ENCODE measurements at places on chromosomes 2 and 18.

GRCh38 chr18:47758000-47758399, 172.5 kb downstream of the SMAD2 start:
- DNase-seq = no peak

- no peak for DNase-seq
These were observed 100.5 kb upstream of the ODC1 start for GRCh38 chr2:10548626-10549025.

- no peak for DNase-seq
These were observed 298.2 kb upstream of the NXPH2 start for GRCh38 chr2:139078376-139078775.

DNA sequence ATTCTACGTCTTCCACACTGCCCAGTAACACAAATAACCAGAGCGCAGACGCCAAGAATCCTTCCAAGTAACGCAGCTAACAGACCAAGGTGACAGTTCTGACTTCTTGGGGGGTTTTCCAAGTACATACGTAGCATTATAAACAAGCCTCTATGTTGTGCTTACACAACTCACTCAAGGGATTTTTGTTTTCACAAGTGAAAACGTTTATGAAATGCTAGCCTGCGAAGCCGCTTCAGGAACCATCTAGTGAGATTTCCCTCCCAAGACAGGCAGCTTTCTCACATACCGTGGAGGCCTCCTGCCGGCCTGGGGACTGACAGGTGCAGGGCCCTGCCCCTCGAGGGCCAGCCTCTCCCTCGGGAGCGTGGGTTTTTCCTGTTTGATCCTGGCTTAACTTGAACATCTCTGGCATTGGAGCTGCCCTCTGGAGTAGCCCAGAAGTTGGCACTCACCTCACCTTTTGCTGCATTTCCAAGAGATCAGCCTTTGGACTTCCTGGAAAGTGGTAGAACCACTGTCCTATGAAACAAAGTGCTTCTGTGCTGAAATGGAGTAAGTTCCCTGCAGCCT, 151.1 kb downstream of the MBP start:
- no peak for DNase-seq

DNA sequence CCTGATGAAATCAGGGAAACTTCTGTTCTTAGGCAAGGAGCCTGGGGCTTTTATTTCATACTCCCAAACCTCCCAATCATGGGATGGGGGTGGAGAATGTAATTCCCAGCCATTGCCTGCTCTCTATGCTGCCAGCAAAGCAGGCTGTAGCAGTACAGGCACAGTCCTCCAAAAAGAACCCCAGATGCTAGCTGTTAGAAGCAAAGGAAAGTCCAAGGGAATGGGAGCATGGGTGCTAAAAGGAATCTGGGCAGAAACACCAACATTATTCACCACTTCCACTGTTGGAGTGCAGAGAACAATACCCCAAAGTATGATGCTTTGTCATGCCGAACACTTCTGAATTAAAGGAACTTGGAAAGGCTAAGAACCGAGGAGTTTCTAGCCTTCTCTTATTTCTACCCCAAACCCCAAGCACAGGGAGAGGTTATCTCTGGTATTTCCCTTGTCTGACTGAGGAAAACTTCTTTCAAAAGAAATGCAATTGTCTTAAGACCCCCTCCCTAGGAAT, 24.7 kb downstream of the MDH1 start:
- no peak for DNase-seq

DNA sequence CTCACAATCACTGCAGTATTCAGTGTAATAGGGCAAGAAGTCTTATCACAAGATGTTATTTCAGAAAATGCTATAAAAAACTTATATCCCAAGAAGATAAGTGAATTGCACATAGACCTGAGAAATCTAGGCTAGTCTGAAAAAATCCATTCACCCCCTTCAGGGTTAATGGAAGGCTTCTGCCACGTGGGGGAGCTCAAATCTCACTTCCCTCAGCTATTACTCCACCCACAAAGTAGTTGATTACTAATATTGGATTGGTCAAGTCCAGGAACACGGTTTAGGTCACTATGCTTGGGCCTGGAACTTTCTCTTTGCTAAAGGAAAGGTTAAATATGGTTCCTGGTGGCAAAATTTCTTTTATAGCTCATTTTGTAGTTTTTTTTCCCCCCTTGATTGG, 51.2 kb upstream of the ADAM23 start:
- no peak for DNase-seq

- DNase-seq = no peak
These were observed 589.0 kb upstream of the ACVR2A start for GRCh38 chr2:147255812-147256211.

GRCh38 chr2:25251422-25252273, 83.3 kb upstream of the POMC start:
- DNase-seq = no peak

- no peak for DNase-seq
These were observed 202.4 kb downstream of the ETAA1 start for GRCh38 chr2:67599561-67599960.

- no peak for DNase-seq
These were observed 103.4 kb downstream of the ABI2 start for GRCh38 chr2:203431391-203432185.

GRCh38 chr18:35050705-35051195, 9.5 kb downstream of the MAPRE2 start:
- no peak for DNase-seq

DNA sequence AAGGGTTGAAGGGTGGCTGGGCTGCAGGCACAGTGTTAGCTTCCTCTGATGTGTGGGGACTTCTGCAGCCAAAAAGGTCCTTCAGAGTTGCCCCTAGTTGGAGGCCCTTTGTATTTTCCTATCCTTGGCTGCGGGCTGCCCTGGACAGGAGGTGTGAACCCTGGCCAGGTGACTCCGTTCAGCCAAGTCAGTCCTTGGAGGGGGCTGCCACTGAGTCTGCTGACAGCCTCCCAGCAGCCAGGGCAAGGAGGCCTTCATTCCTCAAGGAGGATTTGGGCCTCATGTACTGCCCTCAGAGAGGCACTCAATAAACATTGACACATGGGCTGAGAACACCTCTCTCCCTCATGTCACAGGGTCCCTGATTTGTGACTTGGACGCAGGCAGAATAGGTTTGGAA, 62.4 kb downstream of the MAPK4 start:
- DNase-seq = no peak

DNA sequence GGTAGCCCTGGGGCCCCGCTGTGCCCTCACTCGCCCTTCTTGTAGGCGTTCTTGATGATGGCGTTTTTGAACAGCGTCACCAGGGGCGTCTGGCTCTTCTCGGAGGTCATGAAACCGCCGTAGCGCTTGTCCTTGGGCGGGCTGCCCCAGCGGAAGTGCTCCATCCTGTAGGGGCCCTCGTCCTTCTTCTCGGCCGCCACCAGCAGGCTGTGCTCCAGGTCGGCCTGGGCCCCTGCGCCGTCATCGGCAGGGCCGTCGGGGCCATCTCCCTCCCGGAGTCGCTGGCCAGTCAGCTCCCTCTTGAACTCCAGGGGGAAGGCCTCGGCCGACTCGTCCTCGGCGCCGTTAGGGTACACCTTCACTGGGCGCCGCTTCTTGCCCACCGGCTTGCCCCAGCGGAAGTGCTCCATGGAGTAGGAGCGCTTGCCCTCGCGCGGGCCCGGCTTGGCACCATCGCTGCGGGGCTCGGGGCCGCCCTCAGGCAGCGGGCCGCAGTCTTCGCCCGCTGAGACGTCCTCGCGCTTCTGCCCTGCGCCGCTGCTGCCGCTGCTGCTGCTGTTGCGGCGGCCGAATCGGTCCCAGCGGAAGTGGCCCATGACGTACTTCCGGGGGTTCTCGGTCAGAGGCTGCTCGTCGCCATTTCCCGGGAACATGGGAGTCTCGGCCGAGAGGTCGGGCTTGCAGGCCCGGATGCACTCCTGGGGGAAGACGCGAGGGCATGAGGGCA, 7.2 kb downstream of the POMC start:
- no peak for DNase-seq

DNA sequence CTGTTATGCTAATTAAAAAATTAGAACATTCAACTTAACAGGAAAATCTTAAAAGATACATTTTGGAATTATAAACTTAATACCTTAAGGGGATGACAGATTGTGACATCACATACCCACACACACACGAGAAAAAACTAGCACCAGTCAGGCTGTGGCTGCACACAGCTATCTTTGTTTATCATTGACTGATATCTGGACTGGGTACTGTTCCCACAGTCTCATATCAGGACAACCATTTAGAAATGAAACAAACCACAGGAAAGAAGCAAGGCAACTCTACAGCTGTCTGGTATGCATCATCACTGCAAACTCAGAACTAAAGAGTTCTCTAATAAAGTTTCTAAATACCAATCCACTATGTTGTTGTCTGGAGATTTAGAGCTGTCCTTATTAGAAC, 210.9 kb upstream of the SMAD7 start:
- no peak for DNase-seq

- no peak for DNase-seq
These were observed 19.4 kb upstream of the DUSP2 start for GRCh38 chr2:96164459-96165184.

- no peak for DNase-seq
These were observed 101.4 kb upstream of the EPAS1 start for GRCh38 chr2:46195819-46196218.

GRCh38 chr2:30224151-30224550, 7.2 kb upstream of the LBH start:
- DNase-seq = no peak

DNA sequence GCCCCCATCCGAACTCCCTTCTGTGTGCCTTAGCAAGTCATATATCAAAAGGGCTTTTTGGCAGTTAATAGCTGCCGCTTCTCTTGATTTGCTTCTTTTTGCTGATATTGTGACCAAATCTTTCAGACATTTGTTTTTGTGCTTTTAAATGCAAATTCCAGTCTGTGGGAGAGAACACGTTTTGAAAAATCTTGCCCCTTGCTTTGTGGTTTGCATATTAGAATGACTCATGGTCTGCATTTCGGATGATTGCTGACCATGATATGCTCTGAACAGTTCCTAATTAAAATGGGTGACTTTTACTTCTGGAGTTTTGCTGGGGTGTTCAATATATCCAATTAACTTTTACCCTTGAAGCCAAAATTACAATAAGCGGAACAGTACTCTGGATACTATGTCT, 58.2 kb upstream of the ST6GAL2 start:
- no peak for DNase-seq

Data from NCI-H1436 treated with DMSO at 0.1 percent for 48 hours (cell line).